AML-193 (cell line): ENCODE measurements at places on chromosomes 7 and 10.

GRCh38 chr10:4062072-4062471 lies 277.1 kb upstream of the KLF6 start:
- no peak for DNase-seq

DNA sequence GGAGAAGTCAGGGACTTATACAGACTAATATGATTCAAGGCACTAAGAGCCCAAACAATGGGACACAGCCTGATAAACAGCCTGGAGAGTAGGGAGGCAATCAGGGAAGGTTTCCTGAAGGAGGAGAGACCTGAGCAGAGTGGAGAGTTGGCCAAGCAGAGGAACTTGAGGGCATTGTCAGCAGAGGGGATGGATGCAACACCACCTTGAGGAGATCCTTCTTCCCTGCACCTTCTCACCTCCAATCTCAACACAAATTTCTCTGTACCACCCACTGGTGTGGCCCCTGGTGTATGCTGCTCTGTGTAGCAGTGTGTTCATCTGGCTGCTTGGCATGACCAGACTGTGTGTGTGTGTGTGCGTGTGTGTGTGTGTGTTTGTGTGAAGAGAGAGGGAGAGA lies 146.2 kb downstream of the WDR11 start:
- DNase-seq: no peak

- DNase-seq: no peak
Observed at GRCh38 chr10:94430701-94431100, 28.4 kb downstream of the TBC1D12 start.

DNA sequence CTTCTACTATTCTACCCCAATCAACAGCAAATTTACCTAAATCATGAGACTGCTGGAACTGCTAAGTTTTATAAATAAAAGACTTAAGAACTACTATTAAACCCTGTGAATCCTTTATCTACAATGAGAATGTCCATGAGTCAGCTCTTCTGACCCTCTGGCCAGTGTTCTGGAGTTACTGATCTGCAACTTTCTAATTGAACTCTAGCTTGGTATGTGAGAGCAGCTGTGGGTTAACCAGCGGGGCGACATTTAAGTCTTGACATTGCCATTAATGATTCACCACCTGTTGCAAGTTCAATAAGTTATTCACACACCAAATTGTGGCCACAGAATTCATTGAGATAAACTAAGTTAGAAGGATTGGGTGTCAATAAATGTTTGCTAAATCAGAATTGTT lies 359.8 kb downstream of the PCDH15 start:
- DNase-seq: no peak

DNA sequence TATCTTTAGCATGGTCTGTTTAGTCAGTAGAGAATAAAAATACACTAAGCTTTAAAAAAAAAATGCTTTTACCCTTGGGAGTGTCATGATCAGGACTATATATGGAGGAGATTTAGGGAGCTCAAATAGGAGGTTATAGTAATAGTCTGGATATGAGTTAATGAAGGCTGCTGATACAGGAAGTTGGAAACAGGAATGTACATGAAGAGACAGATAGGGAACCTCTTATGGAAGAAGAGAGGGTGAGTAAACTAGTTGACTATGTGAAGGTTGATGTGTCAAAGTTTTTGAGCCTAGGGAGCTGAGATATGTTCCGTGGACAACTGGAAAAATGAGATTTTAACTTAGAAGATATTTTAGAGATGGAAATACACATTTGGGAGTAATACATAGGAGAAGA lies 472.0 kb upstream of the FZD8 start:
- DNase-seq: no peak

DNA sequence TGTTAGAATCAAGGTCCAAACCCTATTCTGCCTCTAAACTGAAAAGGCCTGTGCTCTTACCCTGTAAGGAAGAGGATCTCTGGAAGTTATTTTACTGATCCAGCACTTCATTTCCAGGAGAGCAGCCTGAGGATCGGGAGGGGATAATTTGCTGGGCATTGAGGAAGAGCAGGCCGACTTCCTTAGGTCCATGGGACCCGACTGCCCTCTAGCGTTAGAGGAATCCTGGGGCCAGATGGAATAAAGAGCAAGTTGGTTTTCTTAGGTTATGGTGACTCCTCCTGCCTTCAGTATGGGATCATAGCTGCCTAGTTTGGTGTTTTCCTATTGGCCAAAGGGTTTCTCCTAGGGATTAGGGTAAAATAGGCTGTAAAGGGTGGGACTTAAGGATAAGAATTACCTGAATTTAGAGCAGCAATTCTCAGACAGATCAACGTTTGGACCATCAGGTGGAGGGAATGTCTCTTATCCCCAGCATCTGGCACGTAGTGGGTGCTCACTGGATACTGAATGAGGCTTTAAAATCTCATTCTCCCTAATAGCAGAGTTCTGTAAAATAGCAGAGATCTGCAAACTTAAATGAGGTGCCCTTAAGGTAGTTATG lies 40.0 kb upstream of the SORBS1 start:
- DNase-seq: peak; percentile 67
